ENCODE measurements at places on chromosomes 4 and X. TPM values are rescaled to one million over a fixed set of nuclear protein-coding genes. Genes with fewer than 3 reads are reported as not detected.

DNA sequence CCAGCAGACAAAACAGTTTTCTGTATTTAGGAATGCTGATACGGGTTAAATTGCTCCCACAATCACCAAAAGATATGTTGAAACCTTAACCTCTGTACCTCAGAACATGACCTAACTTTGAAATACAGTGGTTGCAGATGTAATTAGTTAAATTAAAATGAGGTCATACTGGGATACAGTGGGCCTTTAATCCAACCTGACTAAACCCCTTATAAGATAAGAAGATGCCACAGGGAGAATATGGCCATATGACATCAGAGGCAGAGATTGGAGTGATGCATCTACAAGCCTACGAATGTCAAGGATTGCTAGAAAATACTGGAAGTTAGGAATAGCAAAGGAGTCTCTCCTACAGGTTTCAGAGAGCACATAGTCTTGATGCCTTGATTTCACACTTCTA lies 32.1 kb upstream of the PARM1 start:
- H3K4me1 ChIP-seq: no peaks in the 10 kb centered on the region
- no peak overlapping the region for H3K27ac ChIP-seq
- H3K36me3 ChIP-seq: no peaks in the 10 kb centered on the region
- no peak for DNase-seq
- no peaks in the 10 kb centered on the region for H3K27me3 ChIP-seq

GRCh38 chr4:100504086-100504874 lies 13.5 kb downstream of the EMCN start:
- peak; percentile 1 for DNase-seq

- H3K4me1 ChIP-seq: no peaks in the 10 kb centered on the region
- peak; percentile 94 for DNase-seq
- H3K27ac ChIP-seq: peak overlapping the region; percentile 70
- peak overlapping the region; percentile 44 for H3K4me3 ChIP-seq
- no peaks in the 10 kb centered on the region for H3K27me3 ChIP-seq
- H3K36me3 ChIP-seq: no peaks in the 10 kb centered on the region
These were observed 10.1 kb downstream of the DLG3 start for GRCh38 chrX:70454441-70455365.

DNA sequence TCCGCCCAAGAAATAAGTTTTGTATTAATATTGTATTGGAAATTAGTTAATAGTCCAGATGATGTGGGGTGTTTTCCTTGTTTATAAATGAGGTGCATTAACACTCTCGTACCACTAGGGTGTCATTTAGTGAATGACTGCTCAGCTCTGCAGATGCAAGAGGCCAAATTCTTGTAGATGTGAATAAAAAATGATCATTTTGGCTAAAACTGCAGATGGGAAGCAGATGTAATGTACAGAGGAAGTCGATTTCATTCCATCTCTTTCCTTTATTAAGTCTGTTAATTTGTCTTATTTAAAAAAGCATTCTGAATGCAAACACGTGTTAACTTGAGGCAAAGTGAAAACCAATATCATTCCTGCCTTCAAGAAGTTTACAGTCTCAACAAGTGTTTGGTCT lies 108.1 kb downstream of the DHX15 start:
- H3K4me1 ChIP-seq: peaks cover 11% of the 10 kb centered on the region
- no peak overlapping the region for H3K4me3 ChIP-seq
- H3K27me3 ChIP-seq: no peaks in the 10 kb centered on the region

- no peak overlapping the region for H3K27ac ChIP-seq
- H3K36me3 ChIP-seq: no peaks in the 10 kb centered on the region
- no peak overlapping the region for H3K4me3 ChIP-seq
- no peaks in the 10 kb centered on the region for H3K27me3 ChIP-seq
- no peaks in the 10 kb centered on the region for H3K4me1 ChIP-seq
These were observed 361.8 kb upstream of the FGF16 start for GRCh38 chrX:77085372-77085771.

SPCS3 gene
- 149 TPM for total RNA-seq

ANKRD50 gene
- 23.4 TPM for total RNA-seq

ZMAT1 gene
- 30.0 TPM for total RNA-seq

MTNR1A gene
- total RNA-seq: not detected

Data from thyroid gland (tissue), 4 donors.